ENCODE measurements at places on chromosomes 2 and 18. TPM values are rescaled to one million over a fixed set of nuclear protein-coding genes. Genes with fewer than 3 reads are reported as not detected.

Gene TPRKB
- 28.3 TPM for total RNA-seq

Gene CLASP1
- total RNA-seq = 47.8 TPM

Gene SLC4A5
- 0.28 TPM for total RNA-seq

Gene RNU2-63P
- total RNA-seq = not detected

Gene DUSP19
- 5.5 TPM for total RNA-seq

Gene EMILIN2
- 6.9 TPM for total RNA-seq

Gene ADD2
- total RNA-seq = 1.4 TPM

Gene NEB
- 61.1 TPM for total RNA-seq

Gene KATNAL2
- 3.7 TPM for total RNA-seq

Gene IL36G
- total RNA-seq = not detected

Gene FZD7
- total RNA-seq = 14.1 TPM

- no peak for DNase-seq
Measured at GRCh38 chr2:222960126-222960525, 91.9 kb upstream of the KCNE4 start.

DNA sequence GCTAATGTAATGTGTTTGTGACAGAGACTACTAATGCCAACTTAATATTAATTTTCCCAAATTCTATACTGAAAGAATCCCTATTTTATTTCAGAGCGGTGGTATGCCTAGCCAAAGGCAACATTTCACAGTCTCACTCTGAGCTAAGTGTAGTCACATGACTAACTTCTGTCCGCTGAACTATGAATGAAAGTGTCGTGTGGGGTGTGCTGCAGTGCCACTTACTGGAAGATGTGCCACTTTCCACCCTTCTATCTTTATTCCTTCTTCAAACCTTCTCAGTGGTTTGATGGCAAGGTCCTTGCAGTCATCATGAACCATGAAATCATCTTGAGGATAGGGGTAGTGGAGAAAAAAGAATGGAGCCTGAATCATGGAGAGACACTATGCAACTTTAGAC lies 47.3 kb upstream of the C1D start:
- DNase-seq = no peak

DNA sequence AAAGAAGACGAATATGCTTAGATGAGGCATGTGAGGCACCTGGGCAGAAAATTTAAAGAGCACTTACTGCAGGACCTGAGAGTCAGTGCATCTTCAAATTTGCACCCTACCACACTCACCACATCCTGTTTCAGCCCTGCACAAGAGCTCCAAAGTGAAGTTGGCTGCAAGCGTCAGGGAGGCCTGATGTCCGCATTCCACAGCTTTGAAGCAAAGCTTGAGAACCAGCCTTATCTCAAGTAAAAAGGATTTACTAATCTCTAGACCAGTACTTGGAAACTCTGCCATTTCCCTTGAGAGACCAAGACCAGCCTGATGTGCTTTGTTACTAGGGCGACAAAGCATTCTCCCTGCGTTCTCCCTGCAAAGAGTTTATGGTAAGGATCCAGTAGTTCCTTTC lies 3.4 kb upstream of the ASNSD1 start:
- no peak for DNase-seq

DNA sequence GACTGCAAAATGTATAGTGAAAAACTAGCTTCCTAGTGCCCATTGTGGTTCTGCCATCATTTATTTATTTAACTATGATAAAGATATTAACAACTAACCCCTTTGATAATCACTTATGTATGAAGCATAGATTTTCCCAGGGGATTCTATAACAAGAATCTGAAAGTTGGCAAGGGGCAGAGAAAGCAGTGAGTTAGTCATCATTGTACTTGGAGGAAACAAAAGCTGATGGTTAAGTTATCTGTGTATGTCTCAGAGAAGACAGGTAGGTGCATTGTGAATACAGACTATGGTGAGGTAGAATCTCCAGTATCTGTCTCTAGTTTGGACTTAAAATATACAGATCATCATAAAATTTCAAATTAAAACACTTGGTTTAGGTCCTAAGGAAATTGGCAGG lies 2159.1 kb upstream of the CELF4 start:
- no peak for DNase-seq

DNA sequence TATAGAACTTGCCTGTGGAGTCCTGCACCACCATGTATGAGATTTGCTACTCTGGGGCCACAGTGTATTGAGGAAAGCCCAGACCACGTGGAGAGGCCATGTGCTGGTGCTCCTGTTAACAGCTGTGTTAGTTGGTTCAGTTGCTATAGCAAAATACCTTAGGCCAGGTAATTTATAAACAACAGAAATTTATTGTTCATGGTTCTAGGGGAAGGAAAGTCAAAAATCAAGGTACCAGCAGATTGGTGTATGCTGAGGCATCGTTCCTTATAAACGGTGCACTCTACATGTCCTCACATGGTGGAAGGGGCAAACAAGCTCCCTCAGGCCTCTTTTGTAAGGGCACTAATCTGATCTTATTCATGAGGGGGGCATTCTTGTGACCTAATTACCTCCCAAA lies 272.3 kb upstream of the FBXO11 start:
- no peak for DNase-seq

DNA sequence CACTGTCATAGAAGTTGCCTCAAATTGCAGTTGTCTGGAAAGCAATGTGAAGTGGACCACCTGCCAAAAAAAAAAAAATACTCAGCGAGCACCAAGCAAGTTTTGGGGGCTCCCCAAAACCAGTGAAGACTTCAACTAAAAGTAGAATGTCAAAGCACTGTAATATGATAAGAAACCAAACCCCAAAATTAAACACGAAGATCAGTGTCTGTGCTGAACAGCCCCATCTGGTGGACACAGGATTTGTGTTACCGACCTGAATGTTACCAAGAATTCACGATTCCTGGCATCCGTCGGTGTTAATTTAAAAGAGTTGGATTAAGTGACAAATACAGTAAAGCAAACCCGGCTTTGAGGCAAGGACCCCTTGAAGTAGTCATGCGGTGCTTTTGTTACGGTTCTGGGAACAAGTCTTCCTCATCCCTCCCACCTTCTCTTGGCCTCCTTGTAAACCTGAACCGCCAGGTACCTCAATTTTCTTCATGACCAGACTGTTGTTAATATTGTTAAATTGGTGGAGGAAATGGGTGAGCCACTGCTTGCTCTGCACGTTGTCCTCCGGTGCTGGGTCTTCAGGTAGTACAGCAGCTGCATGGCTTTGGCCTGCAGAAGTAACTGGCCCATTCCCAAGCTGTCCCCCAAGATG lies 31.3 kb upstream of the SSB start:
- peak; percentile 67 for DNase-seq

DNA sequence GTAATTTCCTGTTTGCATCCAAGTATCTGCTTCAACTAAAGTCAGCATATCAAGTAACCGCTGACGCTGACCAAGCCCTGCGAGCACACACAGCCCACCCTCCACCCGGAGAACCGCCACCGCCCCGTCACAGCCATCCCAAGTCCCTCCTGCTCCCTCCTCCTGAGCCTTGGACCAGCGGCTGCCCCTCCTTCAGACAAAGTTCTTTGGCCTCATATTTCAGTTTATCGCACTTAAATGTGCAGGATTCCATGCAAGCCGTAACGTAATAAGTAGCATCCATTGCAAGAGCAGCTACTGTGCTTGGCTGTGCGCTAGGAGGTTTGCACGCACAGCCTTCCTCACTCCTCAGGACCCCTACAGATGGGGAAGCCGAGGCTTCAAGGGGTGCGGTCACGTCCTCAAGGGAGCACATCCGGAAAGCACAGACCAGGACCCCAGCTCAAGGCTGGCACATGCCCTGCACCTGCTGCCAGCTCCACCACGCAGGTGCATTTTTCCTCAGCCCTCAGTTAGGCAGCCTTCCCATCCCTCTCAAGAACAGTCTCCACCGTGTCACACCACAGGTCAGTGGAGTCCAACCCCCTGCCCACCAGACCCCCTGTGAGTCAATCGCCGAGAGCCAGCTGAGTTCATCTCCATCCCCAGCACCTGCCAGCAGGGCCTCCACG lies 17.1 kb downstream of the PXDN start:
- peak; percentile 58 for DNase-seq

- DNase-seq = no peak
Measured at GRCh38 chr2:163474889-163475288, 260.9 kb downstream of the FIGN start.

- DNase-seq = no peak
Measured at GRCh38 chr18:59663096-59663495, 34.1 kb downstream of the CCBE1 start.

DNA sequence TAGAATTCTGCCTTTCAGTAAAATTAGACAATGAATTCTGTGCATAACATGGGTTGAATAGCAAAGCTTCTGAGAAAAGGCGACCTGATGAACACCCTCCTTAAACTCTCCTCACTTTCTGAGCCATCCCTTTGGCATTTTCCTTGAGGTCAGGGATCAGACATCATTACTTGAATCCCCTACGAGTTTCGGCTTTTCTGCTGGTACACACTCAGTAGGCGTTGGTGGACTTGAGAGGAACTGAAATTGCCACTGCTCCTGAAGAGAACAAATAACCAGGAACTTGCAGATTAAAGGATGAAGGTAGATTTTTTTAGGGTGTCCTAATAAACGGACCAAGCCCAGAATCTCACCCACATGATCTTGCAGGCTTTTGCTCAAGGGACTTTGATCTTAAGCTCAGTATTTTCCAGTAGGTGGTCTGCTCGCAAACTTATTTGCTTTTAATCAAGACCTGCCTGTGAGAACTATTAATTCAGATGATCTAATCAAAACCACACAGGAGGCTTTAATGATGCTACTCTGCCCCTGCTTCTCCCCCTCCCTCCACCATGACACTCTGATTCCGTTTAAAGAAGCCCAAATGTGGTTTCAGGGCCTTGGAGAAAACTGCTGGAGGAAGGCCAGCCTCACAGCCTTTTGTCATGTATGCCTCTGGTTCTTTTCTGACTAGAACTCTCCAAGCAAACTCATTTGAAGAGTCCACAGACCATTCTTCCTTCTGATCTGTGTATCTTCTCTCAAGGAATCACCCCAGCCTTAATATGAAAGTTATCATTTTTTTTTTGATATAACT lies 124.9 kb downstream of the PRKCE start:
- DNase-seq = no peak

GRCh38 chr2:172246649-172247048 lies 143.9 kb upstream of the DLX2 start:
- DNase-seq = no peak

DNA sequence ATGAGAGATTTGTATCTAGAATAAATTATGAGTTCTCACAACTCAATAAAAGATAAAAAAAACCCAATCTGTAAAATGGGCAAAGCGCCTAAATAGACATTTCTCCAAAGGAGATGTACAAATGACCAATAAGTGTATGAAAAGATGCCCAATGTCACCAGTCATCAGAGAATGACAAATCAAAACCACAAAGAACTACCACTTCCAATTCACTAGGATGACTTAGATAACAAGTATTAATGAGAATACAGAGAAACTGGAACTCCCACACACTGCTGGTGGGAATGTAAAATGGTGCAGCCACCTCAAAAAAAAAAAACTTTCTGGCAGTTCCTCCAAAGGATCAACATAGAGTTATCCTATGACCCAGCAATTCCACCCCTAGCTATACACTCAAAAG lies 17.4 kb upstream of the COL6A3 start:
- DNase-seq = no peak

GRCh38 chr18:48184118-48184517 lies 225.1 kb downstream of the ZBTB7C start:
- no peak for DNase-seq

DNA sequence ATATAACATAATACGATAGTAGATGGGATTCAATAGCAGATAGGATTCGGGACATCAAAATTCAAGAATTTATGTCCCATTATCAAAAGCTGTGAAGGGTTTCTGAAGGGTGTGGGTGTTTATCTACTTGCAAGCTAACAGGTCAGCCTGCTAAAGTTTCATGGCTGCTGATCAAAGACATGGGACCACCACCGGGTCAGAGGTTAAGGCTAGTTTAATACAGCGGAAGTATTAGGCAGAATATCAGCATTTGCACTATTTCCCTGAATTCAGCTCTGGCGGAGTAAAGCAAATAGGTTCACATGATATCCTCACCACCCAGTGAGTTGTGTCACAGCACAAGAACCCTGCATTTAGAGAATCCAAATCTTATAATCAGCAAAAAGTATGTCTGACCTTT lies 82.5 kb downstream of the DSEL start:
- DNase-seq = no peak

- no peak for DNase-seq
Measured at GRCh38 chr2:196149948-196150347, 21.4 kb downstream of the STK17B start.

GRCh38 chr2:16050908-16051489 lies 110.6 kb downstream of the MYCN start:
- DNase-seq = no peak

- DNase-seq = no peak
Measured at GRCh38 chr2:225004597-225004996, 37.7 kb downstream of the DOCK10 start.

GRCh38 chr2:104774631-104775030 lies 79.3 kb upstream of the POU3F3 start:
- no peak for DNase-seq

- DNase-seq = no peak
Measured at GRCh38 chr2:53633441-53633840, 134.2 kb upstream of the CHAC2 start.

DNA sequence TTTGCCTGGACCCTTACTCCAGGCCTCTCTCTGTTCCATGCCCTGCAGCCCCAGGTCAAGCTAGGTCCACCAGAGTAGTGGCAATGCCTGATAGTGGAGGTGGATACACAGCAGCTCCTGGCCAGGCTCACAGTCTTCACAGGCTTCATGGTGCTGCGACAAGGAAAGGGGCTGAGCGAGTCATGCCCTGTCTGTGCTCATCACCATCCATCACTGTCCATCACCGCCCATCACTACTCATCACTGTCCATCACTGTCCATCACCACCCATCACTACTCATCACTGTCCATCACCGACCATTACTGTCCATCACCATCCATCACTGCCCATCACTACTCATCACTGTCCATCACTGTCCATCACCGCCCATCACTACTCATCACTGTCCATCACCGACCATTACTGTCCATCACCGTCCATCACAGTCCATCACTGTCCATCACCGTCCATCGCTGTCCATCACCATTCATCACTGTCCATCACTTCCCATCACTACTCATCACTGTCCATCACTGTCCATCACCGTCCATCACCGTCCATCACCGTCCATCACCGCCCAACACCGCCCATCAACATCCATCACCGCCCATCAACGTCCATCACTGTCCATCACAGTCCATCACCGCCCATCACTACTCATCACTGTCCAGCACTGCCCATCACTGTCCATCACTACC lies 57.1 kb upstream of the OTOS start:
- no peak for DNase-seq

DNA sequence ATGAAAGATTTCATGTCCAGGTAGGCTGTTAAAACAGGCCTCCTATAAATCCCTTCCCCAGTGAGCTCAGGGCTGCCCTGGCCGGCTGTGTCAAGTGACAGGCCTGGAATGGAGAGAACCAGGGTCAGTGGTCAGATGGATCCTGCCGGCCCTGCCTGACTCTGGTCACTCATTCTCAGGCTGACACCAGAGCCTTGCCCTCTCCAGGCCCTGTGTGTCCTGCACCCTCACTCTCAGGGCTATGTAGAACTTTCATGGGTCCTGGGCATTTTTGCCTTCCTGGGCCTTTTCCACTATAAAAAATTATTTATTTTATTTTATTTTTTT lies 82.0 kb upstream of the RGPD5 start:
- DNase-seq = no peak

Measured in right atrium auricular region (tissue), 2 donors.